B cell (primary cell): ENCODE measurements at places on chromosomes 2 and 18.

DNA sequence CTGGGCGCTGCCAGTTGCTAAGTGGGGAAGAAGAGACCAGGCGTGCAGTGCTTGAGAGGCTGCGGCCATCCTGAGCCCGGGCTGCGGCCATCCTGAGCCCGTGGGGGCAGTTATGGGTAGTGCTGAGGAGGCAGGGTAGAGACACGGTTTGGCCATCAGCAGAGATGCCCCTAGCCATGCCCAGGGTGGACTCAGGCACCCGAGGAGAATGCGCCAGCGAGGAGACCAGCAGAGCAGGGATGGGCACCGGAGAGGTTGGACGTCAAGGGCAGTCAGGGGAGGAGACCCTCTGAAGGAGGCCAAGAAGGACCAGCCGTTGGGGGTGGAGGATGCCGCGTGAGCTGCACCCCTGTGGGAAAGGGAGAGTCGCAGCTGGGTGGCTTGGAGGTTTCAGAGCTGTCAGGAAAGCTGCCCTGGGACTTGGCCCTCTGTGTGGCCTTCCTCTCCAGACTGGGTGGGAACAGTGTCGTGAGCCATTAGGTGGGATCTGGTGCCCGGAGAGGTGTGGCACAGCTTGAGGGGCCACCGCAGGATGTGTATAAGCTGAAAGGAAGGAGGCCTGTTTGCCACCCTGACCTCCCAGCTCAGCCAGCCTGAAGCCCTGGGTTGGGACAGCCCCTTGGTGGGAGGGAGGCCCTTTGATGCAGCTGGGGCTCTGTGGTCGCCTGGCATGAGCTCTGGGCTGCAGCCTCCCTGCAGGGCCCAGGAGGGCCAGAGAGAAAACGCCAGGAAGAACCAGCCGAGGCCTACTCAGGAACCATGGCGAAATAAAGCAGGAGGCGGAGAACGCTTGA lies 56.0 kb downstream of the SH3BP4 start:
- no peaks in the 10 kb centered on the region for H3K36me3 ChIP-seq
- no peak overlapping the region for H3K27ac ChIP-seq
- no peaks in the 10 kb centered on the region for H3K27me3 ChIP-seq
- H3K4me3 ChIP-seq = no peak overlapping the region
- H3K4me1 ChIP-seq = no peaks in the 10 kb centered on the region

- H3K27me3 ChIP-seq = no peaks in the 10 kb centered on the region
- H3K4me3 ChIP-seq = peak overlapping the region; percentile 97
- peaks cover 17% of the 10 kb centered on the region for H3K4me1 ChIP-seq
- peak; percentile 5 for DNase-seq
Measured at GRCh38 chr2:206158563-206159345, 490 bp downstream of the NDUFS1 start.

- no peaks in the 10 kb centered on the region for H3K27me3 ChIP-seq
- no peaks in the 10 kb centered on the region for H3K36me3 ChIP-seq
- no peak overlapping the region for H3K4me3 ChIP-seq
- H3K4me1 ChIP-seq = no peaks in the 10 kb centered on the region
- no peak overlapping the region for H3K27ac ChIP-seq
- no peak for DNase-seq
Measured at GRCh38 chr2:228105526-228106250, 75.8 kb downstream of the SPHKAP start.

GRCh38 chr2:40257340-40258134 lies 194.4 kb downstream of the SLC8A1 start:
- DNase-seq = no peak
- no peak overlapping the region for H3K4me3 ChIP-seq
- no peak overlapping the region for H3K27ac ChIP-seq

GRCh38 chr2:176597916-176598315 lies 328.7 kb downstream of the MTX2 start:
- H3K4me3 ChIP-seq = no peak overlapping the region
- DNase-seq = no peak
- H3K27me3 ChIP-seq = no peaks in the 10 kb centered on the region
- no peak overlapping the region for H3K27ac ChIP-seq
